ENCODE measurements at places on chromosomes 1 and 21.

GRCh38 chr1:82567348-82567747, 766.6 kb downstream of the ADGRL2 start:
- DNase-seq, result no peak

- DNase-seq, result no peak
Measured at GRCh38 chr1:228882771-228883450, 147.6 kb downstream of the RHOU start.

- DNase-seq, result no peak
Measured at GRCh38 chr1:53590531-53591515, 131.6 kb downstream of the DMRTB1 start.

- DNase-seq, result peak; percentile 18
Measured at GRCh38 chr1:184222652-184223052, 164.2 kb upstream of the C1orf21 start.

DNA sequence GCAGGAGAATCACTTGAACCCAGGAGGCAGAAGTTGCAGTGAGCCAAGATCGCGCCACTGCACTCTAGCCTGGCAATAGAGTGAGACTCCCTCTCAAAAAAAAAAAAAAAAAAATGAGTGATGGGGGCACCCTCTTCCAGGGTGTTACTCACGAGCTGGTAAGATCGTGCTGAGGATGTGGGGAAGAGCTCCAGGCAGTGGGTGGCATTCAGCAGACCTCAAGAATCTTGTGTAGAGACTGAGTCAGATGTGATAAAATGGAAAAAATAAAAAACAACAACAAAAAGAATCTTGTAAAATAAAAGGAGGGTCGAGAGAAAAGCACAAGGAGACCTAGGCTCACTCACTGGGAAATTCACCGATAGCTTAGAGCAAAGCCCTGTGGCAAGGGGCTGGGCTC, 38.5 kb downstream of the EPHA2 start:
- DNase-seq, result no peak

GRCh38 chr1:22702296-22703085, 8.1 kb upstream of the EPHB2 start:
- DNase-seq, result no peak

DNA sequence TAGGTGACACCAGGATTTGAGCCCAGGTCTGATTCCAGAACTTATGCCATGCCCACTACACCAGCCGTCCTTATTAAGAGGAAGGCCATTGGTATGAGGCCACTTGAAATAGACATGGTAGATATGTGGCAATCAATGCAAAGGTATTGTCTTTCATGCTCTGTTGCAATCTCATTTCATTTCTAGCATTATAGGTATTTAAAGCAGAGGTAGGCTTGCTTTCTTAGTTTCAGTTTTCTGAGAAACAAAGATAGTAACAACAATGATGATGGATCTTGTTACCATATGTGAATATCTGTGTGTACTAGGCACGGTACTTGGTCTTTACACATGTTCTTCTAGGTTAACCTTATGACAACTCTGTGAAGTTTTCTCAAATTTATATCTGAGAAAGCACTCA, 113.1 kb downstream of the FGGY start:
- DNase-seq, result no peak

DNA sequence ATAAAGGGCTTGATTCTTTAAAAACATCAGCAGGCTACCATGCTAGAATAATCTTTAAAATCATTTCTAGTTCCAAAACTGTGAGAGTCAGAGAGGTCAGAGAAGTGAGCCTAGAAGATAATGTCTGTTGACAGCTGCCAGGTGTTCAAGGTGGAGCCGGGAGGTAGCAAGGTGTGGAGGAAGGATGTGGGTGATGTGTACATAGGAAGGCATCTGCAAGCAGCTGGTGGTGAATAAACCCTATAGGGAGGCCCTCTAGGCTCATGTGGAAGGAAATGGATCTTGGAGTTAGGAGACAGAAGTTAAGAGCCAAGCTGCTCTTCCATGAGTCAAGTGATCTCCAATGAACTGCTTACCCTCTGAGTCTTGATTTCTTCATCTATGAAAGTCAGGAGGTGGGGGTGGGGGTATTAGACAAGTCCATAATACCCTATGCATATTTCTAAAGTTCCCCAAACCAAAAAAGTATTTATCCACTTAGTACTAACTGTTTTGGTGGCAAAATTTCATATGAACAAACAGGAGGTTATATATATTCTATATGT, 266.3 kb downstream of the RHOU start:
- no peak for DNase-seq

DNA sequence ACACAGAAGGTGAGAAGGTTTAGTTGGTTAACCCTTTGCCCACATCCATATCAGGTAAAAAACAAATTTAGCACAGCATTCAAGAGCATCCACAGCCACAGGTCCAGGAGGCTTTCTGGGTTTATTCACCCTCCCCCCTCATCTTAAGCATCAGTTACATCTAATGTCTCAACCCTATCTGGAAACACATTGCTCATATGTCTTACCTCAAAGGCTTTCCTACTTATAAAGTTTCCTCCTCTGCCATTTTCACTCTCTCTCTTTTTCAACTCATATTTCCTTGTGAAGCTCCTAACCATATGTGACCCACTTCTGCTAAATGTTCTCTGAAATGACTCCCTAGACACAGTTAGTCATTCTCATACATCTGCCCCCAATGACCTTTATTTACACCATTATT, 47.9 kb upstream of the RUNX1 start:
- DNase-seq, result no peak

- DNase-seq, result no peak
Measured at GRCh38 chr1:21244986-21245687, 45.1 kb downstream of the ECE1 start.

GRCh38 chr1:230819976-230820375, 48.3 kb downstream of the C1orf198 start:
- no peak for DNase-seq

DNA sequence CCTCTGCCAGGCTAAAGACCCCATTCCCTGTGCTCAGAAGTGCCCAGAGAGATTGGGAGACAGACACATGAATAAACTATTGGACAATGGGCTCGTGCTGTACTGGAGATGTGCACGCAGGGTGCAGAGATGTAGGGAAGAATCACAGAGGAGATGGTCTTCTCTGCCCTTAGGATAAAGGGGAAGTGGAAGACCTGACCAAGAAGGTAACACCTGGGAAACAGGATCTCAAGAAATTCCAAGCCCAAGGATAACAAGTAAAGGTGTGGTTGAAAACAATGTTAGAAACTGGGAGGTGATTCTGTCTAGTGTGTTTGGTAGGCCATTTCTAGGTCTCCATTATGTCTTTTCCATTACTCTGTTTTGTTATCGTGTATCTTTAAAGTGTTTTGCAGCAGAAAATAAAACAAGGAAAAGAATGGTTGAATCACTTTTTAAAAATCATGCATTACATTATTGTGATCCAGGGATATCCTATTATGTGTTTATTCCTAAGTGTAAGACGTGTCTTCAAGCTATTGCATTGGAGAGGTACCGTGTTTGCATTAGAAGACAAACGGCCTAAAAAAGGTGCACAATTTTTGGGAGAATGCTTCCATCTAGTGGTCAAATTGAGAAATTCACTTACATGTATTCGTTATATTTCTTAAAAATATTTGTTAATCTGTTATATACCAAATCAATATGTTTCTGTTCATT, 40.8 kb upstream of the KCTD3 start:
- DNase-seq, result peak; percentile 65

DNA sequence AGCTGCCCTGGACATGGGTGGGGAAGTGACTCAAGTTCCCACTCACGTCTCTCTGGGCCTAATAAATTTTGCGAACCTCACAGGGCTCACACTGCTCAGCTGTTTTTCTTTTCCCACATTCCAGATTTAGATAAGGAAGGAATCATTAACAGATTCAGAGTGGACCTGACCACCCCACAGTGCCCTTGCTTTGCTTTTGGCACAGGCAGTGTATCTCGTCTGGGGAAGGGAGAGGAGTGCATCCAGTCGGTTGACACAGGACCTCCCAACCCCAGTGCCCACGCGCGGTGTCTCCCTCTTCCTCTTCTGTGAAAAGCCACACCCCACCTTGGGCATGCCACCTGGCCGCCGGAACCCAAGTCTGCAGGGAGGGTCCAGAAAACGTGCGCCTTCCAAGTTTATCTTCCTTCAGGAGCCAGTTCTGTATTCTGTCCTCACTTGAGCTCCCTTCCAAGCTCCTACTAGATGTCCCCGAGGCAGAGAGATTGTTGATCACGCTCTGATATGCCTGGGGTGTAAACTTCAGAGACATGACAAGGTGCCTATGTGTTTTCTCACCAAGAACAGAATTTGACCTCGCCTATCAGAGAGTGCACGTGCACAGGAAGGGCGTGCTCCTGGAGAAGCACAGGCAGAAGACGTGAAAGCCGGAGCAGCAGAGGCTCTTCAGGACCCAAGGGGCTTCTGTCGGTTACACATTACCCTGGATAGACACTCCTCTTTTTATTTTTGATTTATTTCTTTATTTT, 9.5 kb upstream of the SLC2A5 start:
- DNase-seq, result no peak

DNA sequence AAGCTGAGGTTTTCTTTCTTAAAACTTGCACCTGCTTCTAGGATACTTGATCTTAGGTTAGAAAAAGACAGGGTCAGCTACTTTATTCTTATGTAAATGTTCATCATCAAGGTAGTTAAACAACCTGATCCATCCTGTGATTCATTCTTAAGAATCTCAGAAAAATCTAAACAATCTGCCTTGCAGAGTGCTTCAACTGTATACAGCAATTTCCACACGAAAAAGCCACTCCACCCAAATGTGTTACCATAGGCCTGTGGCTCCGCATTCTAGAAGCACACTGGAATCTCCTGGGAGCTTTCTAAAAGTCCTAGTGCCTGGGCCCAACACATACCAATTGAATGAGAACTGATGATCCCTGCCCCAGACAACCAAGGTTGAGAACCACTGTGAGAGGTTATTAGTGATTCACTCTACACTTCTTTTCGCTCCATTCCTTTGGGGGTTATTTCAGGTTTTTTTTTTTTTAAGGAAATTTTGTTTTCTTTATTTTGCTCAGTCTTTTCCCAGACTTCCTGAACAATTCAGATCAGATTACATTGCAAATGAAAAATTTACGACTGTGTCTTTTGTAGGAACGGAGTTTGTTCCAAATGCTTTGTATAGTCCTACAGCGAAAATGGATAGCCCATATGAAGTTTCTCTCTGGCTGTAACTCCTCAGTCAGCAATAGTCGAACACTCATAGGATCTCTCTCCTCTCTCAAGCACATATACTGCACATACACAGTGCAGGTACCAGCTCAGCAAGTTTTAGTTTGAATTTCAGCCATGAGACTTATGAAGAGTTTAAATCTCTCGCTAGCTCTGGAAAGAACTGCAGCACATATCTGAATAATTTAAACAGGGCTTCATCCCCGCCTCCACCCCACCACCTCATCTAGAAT, 16.1 kb downstream of the SMYD2 start:
- no peak for DNase-seq

GRCh38 chr1:226626577-226626956, 78.0 kb downstream of the STUM start:
- DNase-seq, result no peak

DNA sequence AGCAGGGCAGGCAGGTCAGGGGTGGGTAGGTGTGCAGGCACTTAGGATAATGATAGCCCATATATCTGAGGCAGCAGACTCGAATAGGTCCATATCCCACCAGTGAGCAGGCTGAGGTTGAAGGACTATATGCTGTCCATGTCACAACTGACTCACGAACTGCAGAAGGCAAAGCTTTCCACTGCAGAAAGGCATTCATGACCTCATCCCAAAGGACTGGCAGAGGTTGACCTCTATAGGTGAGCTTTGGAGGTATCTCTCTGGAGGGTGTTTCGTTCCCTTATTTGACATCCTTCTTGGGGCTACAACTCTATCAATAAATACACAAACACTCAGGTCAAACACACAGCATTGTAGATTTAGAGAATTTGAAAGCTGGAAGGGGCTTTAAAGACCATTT, 42.8 kb upstream of the MARK1 start:
- DNase-seq, result no peak

DNA sequence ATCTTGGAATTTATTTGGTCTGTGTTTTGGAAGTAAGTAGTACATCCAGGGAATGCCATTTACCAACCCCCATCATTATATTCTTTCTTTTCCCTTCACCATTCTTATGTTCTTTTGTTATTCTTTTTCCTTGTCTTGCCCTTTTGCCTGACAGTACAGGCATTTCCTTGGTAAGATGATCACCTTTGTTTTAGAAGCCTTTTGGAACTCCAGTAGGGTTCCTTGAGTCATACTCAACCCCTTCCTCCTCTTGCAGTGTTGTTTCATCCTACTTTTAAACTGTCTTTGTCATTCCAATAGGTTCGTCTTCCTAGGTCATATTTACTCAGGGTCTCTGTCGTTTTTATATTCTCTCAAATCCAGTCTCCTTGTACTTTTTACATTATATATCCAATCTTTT, 9.2 kb downstream of the MRPS21 start:
- DNase-seq, result no peak

DNA sequence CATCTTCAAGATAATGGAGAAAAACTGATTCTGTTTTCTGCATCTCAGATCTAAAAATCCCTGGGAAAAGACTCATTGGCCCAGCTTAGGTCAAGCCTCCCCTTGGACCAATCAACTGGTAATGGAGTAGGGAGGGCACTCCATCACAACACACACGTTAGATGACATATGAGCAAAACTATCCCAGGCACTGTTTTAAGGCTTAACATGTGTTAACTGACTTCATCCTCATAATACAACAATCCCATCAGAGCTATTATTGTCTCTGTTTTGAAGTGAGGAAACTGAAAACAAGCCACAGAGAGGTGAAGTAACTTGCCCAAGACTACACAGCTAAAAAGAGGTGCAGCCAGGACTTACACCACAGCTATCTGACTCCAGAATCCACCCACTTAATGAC, 14.7 kb upstream of the CITED4 start:
- no peak for DNase-seq

GRCh38 chr1:150876119-150876454, 312 bp downstream of the ARNT start:
- DNase-seq, result peak; percentile 37

GRCh38 chr1:218886101-218886871, 287.4 kb upstream of the LYPLAL1 start:
- DNase-seq, result no peak

- no peak for DNase-seq
Measured at GRCh38 chr1:243264717-243265116, 8.9 kb downstream of the SDCCAG8 start.

GRCh38 chr1:26697978-26698849, 2.4 kb downstream of the ARID1A start:
- peak; percentile 71 for DNase-seq

DNA sequence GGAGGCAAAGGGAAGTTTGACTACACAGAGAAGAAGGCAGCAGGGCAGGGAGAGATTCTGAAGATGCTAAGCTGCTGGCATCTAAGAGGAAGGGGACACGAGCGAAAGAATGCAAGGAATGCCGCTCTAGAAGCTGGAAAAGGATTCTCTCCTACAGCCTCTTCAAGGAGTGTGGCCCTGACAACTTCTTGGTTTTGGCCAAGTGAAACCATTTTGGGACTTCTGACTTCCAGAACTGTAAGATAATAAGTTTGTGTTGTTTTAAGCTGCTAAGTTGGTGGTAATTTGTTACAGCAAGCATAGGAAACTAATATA, 28.5 kb downstream of the MGST3 start:
- DNase-seq, result no peak
